ENCODE measurements at places on chromosomes 4 and X.

GRCh38 chr4:98851806-98852205 lies 77.1 kb downstream of the EIF4E start:
- DNase-seq, result no peak

DNA sequence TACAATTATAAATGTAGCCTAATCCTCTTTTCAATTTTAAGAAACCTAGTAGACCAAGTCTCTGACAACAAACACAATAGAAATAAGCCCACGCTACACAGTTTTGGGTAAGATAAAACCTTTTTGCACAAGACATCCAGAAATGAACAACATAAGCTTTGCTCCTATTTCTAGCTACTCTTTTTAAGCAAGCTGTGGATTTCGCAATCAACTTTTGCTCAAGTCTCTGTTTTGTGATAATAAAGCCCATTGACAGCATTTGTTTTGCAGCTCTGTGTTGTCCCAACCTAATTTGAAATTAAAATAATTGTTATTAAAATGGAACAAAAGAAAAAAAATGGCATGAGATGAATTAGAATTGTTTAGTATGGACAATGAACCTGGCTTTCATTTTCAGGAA lies 287.9 kb upstream of the PUDP start:
- no peak for DNase-seq

- DNase-seq, result no peak
Measured at GRCh38 chr4:763191-763810, 57.7 kb downstream of the PCGF3 start.

- DNase-seq, result no peak
Measured at GRCh38 chr4:126529997-126530396, 1102.8 kb upstream of the INTU start.

DNA sequence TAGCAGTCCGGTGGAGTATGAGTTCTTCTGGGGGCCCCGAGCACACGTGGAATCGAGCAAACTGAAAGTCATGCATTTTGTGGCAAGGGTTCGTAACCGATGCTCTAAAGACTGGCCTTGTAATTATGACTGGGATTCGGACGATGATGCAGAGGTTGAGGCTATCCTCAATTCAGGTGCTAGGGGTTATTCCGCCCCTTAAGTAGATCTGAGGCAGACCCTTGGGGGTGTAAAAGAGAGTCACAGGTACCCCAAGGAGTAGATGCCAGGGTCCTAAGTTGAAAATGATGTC lies 852 bp downstream of the MAGEH1 start:
- DNase-seq, result no peak

DNA sequence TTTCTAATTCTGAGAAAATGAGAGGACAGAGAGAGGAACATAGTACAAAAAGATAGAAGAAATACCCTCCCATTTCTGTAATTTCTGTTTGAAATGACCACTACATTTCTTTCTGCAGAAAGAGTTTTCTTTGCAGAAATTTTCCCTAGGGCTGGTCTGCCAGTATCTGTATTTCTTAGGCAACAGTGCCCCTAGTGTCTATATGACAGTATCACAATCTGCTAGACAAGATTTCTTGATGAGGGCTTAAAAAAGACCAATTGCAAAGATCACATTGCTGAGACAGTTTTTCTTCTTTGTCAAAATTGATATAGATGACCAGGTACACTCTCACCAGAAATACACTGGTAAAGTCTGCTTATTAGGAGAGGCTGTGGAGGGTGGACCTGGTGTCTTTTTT lies 81.0 kb upstream of the ZDHHC15 start:
- DNase-seq, result no peak

GRCh38 chrX:29870608-29871007 lies 344.8 kb upstream of the MAGEB2 start:
- DNase-seq, result no peak

- no peak for DNase-seq
Measured at GRCh38 chr4:176818531-176818930, 25.8 kb upstream of the VEGFC start.

- no peak for DNase-seq
Measured at GRCh38 chr4:143473334-143474126, 40.0 kb upstream of the SMARCA5 start.

DNA sequence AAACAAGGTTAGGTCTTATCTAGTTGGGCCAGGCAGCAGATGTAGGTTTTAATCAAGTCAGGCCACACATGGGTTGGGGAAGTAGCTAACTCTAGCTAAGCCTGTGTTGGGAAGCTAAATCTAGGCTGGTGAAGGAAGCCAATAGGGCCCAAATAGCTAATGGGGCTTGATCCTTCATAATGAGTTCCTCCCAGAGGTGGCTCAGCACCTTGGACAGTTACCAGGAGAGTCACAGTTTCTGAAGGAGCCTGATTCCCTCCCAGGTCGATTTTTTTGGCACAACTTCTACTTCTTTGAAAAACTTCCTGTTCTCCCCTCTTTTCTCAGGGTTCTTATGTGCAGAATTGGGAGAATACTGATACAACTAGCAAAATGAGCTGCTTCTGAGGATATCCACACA lies 242.5 kb upstream of the PRPS2 start:
- DNase-seq, result no peak

Data from stimulated activated CD4-positive, alpha-beta T cell treated with anti-CD3 and anti-CD28 coated beads, Interleukin-4, amount 100 ng/mL, for 4 hours (primary cell).